ENCODE measurements at places on chromosomes 7 and 10.
A peak's percentile ranks its signal among the peaks of the same experiment; 100 is the strongest.

GRCh38 chr10:15237351-15237750, 68.9 kb upstream of the NMT2 start:
- no peak for DNase-seq

- no peak for DNase-seq
Measured at GRCh38 chr7:44757311-44757710, 8.7 kb downstream of the ZMIZ2 start.

DNA sequence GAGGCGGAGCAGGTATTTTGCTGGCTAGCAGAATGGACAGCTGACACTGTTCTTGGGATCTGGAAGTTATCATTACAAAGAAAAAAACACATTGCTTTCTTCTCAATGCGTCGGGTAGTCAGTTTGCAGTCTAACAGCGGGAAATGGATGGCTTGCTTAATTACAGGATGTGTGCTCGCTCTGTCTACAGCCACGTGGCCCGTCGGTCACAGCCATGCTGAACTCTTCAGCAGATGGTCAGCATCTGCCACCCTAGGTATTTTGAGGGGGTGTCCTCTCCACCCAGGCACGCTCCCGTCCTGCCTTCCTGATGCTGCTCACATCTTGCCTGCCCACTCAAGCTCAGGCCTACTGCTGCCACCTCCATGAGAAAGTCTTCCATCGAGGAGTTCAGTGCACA, 20.4 kb upstream of the INMT start:
- peak; percentile 3 for DNase-seq

DNA sequence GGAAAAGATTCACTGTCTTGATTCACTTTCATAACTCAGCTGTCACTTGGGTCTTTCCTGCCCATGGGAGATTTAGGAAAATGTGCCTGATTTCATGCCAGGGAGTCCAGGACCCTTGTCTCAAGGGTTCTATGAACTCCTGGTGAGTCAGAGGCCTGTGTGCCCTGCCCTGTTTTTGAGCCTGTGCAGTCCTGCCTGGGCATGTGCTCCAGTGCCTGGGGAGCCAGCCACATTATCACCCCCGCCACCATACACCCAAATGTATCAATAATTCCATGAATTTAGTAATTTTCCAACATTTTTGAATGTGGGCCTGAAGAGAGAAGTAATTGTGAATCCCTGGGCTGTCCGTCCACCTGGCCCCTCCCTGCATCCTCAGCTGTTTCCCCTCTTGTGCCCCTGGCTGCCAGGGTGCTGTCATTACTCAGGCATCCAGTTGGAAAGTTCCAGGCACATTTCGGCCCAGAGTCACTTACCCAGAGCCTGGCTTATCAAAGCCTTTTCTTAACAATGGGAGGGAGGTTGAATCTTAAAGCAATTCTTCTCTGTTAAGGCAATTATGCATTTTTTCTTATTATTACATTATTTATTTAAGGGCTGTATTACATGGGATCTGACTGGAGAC, 287.8 kb upstream of the CDC14C start:
- no peak for DNase-seq

- no peak for DNase-seq
Measured at GRCh38 chr10:80537736-80538480, at the start of gene SH2D4B. SH2D4B (plus strand) TSS chr10:80537902; CDS start chr10:80538332, 430 bp downstream.

GRCh38 chr7:125383324-125383723, 453.7 kb upstream of the POT1 start:
- no peak for DNase-seq

GRCh38 chr10:62243647-62243997, 25.0 kb downstream of the RTKN2 start:
- no peak for DNase-seq

DNA sequence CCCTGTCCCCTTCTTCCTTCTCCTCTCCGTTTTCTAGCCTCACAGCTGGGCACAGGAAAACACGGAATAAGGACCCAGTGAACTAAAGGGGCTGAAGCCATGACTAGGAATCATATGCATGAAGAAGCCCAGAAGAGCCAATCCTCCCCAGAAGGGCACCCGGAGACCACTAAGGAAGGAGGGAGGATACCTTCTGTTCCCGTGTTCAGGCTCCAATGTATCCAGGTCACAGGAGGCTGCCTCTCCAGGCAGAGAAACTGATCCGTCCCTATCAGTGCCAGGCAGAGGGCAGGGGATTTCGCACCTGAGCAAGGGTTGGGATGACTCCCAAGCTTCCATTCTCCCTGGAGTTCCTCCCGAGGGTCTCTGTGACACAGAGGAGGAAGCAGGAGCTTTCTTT, 246.6 kb downstream of the SNX10 start:
- no peak for DNase-seq
